ENCODE measurements at places on chromosomes 13 and 19. TPM values are rescaled to one million over a fixed set of nuclear protein-coding genes. Genes with fewer than 3 reads are reported as not detected.

DNA sequence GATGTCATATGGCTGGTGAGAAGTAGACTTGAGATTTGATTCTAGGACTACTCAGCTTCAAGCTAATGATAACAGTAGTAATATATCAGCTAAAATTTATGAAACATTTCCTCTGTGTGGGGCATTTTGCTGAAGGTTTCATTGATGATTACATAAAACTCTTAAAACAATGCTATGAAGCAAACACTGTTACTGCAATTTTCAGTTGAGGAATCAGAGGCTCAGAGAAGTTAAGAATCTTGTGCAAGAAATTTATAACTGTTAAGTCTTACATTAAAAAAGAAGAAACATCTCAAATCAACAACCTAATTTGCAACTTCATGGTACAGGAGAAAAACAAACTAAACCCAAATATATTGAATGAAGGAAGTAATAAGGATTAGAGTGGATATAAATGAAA, 10.3 kb downstream of the CEACAM8 start:
- peaks cover 6% of the 10 kb centered on the region for H3K27me3 ChIP-seq
- DNase-seq: no peak
- no peaks in the 10 kb centered on the region for H3K4me1 ChIP-seq

The ZNF577 gene
- 5.4 TPM for total RNA-seq

The CABP5 gene
- not detected for total RNA-seq

DNA sequence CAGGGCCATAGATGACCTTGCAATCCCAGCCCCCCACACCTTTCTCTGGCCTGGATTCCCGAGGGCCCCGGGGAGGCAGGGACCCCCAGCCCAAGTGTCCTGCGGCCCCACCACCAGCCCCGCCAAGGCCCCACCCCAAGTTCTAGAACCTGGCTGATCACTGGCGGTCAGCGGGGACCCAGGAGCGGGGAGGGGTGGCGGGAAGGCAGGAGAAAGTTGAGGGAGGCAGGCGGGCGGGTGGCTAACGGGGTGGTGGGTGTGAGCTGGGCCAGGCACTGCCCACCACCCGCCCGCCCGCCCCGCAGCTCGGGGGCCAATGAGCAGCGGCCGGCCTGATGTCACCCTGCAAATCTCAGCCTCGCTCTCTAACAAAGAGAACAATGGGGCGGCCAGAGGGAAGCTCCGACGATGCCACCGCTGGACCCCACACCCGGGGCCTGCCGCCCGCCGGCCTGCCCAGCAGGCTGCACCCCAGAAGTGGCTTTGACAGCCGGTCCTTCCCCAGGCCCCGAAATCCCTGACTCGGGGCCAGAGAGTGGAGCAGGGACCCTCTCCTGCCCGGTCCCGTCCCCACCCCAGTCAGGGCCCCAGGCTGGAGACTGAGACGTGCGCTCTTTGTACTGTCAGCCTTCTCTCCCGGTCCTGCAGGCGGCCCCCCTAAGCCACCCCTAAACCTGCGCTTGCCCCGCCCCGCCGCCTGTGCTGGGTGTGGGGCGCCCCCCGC, 1.6 kb downstream of the MEX3D start:
- H3K4me3 ChIP-seq: no peak overlapping the region
- H3K27me3 ChIP-seq: no peaks in the 10 kb centered on the region
- no peaks in the 10 kb centered on the region for H3K4me1 ChIP-seq
- H3K27ac ChIP-seq: no peak overlapping the region

The NACC1 gene
- 41.3 TPM for total RNA-seq

GRCh38 chr19:43755256-43755801, 567 bp upstream of the SMG9 start:
- peaks cover 60% of the 10 kb centered on the region for H3K4me1 ChIP-seq
- no peaks in the 10 kb centered on the region for H3K27me3 ChIP-seq
- H3K4me3 ChIP-seq: peak overlapping the region; percentile 99
- peaks cover 45% of the 10 kb centered on the region for H3K36me3 ChIP-seq
- peak; percentile 92 for DNase-seq

GRCh38 chr19:4678881-4679790, 9.0 kb upstream of the MYDGF start:
- no peak overlapping the region for H3K27ac ChIP-seq
- DNase-seq: no peak
- H3K36me3 ChIP-seq: peaks cover 6% of the 10 kb centered on the region

GRCh38 chr13:44399074-44399473, 25.4 kb downstream of the SERP2 start:
- H3K27me3 ChIP-seq: no peaks in the 10 kb centered on the region
- no peak overlapping the region for H3K27ac ChIP-seq
- no peak overlapping the region for H3K4me3 ChIP-seq
- H3K4me1 ChIP-seq: no peaks in the 10 kb centered on the region
- DNase-seq: no peak
- H3K36me3 ChIP-seq: no peaks in the 10 kb centered on the region

The CEACAM7 gene
- total RNA-seq: not detected

GRCh38 chr13:39776439-39776838, 121.0 kb downstream of the COG6 start:
- peaks cover 44% of the 10 kb centered on the region for H3K4me1 ChIP-seq
- H3K27me3 ChIP-seq: no peaks in the 10 kb centered on the region
- H3K4me3 ChIP-seq: no peak overlapping the region
- H3K27ac ChIP-seq: peak overlapping the region; percentile 80
- H3K36me3 ChIP-seq: peaks cover 4% of the 10 kb centered on the region
